ENCODE measurements at places on chromosomes 12 and 14. TPM values are rescaled to one million over a fixed set of nuclear protein-coding genes. Genes with fewer than 3 reads are reported as not detected.

DNA sequence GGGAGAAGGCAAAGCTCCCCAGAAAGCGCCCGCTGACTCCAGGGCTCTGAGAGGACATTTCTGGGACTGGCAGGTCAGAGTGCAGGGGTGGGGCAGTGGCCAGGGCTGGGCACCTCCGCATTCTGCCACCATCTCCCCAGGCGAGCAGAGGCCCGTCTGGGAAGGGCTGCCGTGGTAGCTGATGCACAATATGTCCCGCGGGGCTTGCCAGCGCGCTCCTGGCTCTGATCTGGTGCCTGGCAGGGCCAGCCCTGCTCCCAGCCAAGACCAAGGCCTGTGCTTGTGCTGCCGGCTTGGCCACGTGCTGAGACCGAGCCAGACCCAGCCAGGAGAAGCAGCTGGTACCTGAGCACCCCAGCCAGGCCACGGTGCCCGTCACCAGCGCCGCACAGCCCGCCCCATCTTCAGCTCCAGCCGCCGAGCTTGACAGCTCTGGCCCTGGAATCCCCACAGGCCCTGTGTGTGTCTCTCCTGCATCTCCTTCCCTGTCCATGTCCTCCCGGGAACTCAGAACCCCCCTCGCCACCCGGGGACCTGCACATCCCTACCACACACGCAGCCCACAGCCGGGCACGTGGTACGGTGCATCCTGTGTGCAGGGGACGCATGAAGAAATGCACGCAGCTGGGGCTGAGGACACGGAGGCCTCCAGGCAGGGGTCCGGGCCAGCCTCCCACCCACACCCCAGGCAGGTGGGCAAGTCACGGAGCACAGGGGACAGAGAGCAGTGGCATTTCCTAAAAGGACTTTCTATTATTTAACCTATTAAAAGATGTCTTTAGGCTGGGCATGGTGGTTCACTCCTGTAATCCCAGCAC, 68.6 kb upstream of the C14orf180 start:
- no peak for DNase-seq

DNA sequence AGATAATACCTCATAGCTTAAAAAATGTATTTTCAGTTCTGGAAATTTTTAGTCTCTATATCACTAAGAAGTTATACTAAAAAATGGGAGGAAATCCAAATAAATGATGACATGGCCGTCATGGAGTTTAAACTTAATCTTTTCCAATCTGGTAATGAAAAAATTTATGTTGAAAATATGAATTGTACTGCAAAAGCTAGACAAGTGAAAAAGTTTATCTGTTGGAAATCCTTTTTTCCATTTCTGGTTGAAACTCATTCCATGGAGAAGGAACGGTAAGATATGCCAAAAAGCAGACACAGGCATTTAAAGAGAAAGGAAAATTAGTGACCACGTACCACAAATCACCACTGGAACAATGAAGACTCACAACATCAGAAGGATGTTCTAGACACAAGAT, 314.2 kb upstream of the PRICKLE1 start:
- DNase-seq: no peak

DNA sequence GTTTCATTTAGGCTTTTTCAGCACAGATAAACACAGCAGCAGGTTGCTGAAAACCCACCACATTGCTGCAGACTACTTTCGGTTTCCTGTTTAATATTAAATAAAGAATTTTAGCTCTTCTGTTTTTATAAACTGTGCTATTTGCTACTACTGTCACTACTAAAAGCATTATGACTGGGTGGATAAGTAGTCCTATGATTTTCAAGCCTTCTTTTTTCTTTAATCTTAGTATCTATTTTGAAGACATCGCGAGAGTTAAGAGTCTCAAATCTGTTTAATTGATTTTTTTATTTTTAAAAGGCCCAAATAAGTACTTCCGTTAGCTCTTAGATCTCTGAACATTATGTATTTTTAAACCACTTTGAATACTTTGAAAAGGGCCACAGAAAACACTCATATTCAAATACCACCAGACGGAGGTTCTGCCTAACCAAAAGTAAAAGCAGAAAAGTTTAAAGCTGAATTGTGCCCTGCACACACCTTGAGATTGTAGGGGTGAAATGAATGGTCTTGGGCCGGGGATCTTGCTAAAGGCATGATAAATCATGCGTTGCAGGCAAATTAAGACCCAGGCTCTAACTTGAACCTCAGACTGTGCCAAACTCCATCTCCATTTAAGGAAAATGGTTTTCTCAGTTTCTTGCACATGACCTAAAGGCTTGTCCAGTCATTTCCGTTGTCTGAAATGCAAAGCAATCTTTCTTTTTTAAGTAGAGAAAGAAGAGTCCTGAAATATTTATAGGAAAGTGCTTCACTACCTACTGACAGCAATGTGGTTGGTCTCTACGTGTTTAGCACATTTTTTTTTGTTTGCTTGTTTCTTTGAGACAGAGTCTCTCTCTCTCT, 13.6 kb upstream of the FOXN3 start:
- no peak for DNase-seq

DNA sequence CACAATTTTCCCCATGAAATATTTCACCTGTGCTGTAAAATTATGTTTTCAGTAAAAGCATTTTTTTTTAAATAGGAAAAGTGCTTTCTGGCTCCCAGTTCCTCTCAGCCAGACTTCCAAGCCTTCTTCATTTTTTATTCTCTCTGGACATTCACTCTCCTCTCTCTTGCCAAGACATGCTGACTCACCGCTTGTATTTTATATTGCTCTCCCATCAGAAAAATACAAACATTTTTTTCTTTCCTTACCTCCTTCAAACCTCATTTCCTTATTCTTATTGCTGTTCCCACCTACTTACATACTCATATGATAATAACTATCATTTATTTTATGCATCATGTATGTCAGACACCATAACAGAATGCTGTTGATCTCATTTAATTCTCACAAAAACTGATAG, 37.7 kb upstream of the ZNF641 start:
- DNase-seq: no peak

The INTS13 gene
- polyA plus RNA-seq: 38.2 TPM

- DNase-seq: no peak
Measured at GRCh38 chr14:94945615-94946014, 175.7 kb upstream of the GSC start.

DNA sequence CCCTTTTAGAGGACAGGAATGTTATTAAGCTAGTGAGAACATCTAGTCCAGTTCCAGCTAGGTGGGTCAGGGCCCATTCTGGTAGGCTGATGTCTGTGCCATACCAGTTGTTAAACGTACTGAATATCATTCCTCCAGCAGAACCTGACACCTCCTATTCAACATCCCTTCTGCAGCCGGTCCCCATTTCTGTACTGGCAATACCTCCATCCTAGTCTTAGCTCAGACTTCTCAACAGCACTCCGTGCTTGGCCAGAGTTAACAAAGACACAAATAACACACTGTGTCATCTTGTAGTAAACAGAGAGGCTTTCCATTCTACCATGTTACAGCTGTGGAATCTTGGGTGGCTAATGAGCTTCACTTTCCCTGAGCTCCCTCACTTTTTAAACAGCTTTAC, 94.3 kb upstream of the PDE3A start:
- DNase-seq: no peak

- DNase-seq: no peak
Measured at GRCh38 chr12:47121146-47121545, 41.4 kb upstream of the AMIGO2 start.

- DNase-seq: no peak
Measured at GRCh38 chr14:32226056-32226455, 23.0 kb upstream of the RNU6-8 start.

The POTEG gene
- not detected for polyA plus RNA-seq

- DNase-seq: peak; percentile 60
Measured at GRCh38 chr12:9340422-9341259, 132.4 kb upstream of the PZP start.

GRCh38 chr12:65474831-65475230, 196.3 kb downstream of the MSRB3 start:
- no peak for DNase-seq

GRCh38 chr14:56261046-56261445, 142.8 kb downstream of the PELI2 start:
- DNase-seq: no peak

GRCh38 chr12:114396153-114396868, 9.6 kb downstream of the TBX5 start:
- no peak for DNase-seq

GRCh38 chr14:33840797-33841196, 110.1 kb downstream of the EGLN3 start:
- DNase-seq: no peak

DNA sequence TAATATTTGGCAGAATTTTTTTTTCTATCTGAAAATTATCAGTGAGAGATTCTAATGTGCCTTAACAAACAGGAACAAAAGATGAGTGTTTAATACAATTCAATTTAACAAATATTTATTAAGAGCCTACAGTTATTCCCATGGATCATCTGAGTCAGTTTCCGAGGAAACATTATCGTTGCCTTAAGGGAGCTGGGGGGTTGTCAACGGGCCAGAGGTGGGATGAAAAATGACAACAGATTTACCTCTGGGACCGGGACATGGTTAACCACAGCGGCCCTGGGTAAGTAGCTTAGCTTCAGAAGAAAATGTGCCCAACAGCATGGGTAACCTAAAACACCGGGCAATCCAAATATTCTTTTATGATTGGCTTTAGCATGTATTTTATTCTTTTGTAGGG, 113.6 kb downstream of the DAD1 start:
- DNase-seq: no peak

The KRT4 gene
- 1.1 TPM for polyA plus RNA-seq

DNA sequence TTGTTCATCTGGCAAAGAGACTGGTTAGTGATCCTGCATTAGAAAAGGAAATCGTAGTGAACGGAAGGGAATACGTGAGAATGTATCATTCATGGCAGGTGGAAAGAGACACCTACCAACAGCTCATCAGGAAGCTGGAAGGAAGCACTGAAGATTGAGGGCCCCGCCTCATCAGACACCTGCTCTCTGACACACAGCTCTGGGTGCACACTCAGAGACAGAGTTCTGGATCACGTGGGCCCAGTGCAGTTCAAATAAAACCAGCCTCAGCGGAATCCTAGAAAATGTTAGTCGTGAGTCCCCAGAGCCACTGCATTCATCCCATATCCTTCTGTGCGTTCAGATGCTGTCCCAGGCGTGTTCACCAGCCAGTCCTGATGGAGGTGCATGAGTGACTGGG, 129.7 kb downstream of the GLT1D1 start:
- no peak for DNase-seq

DNA sequence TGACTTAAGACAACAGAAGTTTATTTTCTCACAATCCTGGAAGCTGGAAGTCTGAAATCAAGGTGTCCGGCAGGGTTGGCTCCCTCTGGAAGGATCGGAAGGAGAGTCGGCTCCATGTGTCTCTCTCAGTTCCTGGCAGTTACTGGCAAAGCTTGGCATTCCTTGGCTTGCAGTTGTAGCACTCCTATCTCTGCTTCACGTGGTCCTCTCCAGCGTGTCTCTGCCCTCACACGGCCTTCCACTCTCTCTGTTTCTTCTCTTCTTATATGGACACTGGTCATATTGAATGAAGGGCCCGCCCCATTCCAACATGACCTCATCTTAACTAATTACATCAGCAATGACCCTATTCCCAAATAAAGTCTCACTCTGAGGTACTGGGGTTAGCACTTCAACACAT, 60.1 kb upstream of the TUNAR start:
- DNase-seq: no peak

The AEBP2 gene
- polyA plus RNA-seq: 64.1 TPM

- DNase-seq: no peak
Measured at GRCh38 chr12:100986595-100987547, 192.3 kb downstream of the ANO4 start.

DNA sequence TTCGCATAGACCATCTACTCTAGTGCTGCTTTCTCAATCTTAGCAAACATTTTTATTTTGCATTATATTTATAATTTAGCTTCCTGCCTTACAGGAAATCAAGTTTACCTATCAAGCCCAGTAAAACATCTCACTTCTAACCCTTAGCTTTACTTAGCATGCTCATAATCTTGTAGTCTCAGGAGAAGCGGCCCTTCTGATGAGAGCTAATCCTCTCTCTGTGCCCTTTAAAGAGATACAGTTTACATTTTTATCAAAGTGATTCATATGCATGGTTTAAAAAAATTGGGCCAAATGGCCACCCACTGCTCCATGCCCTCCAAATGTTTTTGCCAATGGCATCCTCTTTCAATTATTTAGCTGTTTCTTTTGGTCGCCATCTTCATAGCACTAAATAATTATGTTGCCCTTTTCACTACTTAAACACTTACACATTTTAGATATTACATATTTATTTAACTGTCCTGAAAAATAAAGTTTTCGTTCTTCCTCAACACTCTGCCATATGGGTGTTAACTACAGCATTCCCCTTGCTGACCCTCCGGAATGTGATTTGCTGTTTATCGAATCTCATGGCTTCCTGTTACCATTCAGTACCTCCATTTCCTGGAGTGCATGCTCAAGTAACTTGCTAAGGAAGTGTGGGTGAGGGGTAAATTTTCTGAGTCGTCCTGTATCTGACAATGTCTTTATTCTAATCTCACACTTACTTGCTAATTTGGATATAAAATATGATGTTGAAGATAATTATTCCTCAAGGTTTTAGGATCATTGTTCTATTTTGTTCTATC, 29.3 kb downstream of the YLPM1 start:
- DNase-seq: no peak

DNA sequence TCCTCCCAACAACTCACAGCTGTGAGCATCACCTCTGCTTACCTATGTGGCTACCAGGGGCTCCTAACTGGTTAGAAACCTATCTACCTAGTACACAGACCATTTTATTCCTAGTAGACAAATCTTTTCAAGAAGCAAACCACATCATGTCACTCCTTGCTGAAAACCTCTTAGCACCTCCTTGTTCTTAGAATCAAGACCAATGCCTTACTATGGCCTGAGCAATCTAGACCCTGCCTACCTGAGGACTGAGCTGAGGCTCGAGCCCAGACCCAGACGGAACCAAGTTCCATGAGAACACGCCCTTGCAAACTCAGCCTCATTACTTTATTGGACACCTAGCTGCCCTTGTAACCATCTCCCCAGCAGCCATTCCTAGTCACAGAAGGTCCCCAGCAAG, 32.6 kb downstream of the CMKLR1 start:
- DNase-seq: no peak

- peak; percentile 15 for DNase-seq
Measured at GRCh38 chr12:570435-570920, 92.8 kb downstream of the NINJ2 start.

The FAM181A gene
- polyA plus RNA-seq: not detected

DNA sequence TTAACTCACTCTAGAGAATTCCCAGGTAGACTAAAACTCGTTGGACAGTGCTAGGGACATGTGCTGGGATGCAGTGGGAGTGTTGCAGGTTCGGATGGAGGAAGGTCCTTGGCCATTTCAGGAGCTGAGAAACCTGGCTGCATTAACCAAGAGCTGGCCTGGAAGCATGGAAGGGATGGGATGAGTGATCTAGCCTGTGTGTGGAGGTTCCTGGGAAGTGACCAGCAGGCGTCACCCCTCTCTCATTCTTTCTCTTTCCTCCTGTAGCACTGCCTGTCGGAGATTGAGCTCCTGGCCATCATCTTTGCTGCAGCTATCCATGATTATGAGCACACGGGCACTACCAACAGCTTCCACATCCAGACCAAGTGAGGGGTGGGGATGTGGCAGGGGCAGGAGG, 15.6 kb downstream of the PPP1R1A start:
- no peak for DNase-seq
